ENCODE measurements at places on chromosomes 16 and 17.
A peak's percentile ranks its signal among the peaks of the same experiment; 100 is the strongest.

DNA sequence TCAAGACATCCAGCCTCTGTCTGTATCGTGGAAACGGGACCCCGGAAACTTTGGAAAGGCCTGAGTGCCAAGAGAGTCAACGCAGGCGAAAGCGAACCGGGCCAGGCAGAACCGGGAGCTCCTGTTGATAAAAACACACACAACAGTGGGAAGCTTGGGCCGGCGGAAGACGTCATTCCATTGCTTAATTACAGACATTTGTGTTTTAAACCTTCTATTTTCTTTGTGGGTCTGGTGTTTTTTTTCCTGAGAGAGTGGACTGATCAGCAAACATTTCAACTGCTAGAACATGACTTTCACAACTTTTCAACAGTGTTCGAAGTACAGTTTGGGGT, 878 bp upstream of the RNF157 start:
- DNase-seq: no peak

DNA sequence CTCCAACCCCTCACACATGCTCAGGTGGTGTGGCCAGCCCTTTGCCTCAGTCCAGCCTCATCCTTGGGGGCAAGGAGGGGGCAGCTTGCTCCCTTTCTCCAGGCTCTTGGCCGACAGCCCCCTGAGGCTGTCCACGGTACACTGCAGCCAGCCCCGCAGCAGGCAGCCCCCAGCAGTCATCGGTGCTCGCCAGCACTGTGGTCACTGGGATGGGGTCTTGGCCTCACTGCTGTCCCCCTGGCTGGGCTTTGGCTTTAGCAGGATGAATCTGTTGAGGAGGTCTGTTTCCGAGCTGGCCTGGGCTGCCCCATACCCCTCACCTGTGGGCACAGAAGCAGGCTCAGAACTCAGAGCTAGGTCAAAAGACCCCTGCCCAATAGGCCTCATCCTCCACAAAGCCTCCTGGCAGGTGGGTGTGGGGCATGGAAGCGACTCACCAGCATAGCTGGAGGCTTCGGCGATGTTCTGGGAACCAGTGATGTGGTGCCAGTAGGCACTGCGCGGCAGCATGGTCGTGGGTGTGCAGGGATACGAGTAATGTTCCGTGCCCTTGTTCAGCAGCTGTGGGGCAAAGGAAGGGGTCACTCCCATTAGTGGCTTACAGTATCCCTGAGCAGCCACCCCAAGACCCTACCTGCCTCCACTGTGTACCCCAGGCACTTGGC, 10.8 kb downstream of the POLR2C start:
- no peak for DNase-seq

GRCh38 chr17:78357177-78357586, 2.7 kb downstream of the SOCS3 start:
- peak; percentile 76 for DNase-seq

GRCh38 chr16:68351991-68352431, 41.2 kb downstream of the PRMT7 start:
- no peak for DNase-seq

- DNase-seq: no peak
Measured at GRCh38 chr16:55555436-55555835, 11.0 kb upstream of the CAPNS2 start.

- no peak for DNase-seq
Measured at GRCh38 chr16:69293401-69293800, 17.7 kb upstream of the VPS4A start.

DNA sequence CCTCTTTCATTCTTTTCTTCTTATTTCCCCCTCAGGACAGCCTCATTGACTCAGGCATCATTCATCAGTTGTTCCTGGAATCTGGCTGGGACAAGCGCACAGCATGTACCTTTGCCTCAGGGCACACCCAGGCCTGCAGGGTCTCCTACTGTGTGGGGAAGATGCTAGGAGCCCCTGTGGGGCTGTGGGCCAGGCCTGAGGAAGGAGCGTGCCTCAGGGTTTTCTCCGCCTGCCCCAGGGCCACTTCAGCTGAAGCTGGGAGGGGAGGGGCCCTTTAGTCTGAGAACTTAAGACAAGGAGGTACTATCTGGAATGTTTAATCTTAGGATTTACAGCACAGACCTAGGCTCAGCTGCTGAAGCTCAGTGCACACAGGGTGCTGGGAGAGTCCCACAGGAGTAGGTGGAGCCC, 7.9 kb downstream of the ELMO3 start:
- no peak for DNase-seq

DNA sequence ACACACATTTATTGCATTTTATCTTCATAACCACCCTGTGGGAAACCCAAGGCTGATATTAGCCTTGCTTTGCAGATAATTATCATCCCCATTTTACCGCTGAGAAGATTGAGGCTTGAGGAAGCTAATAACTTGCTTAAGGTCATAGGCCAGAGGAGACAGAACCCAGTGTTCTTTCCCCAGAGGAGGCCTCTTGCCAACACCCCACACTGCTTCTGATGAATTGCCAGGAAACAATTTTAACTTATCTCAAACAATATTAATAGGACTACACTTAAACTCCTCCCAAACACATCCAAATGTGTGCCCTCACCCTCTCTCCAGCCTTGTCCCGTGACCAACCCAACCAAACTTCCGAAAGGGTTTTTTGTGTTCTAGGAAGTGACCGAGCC, 2.1 kb upstream of the SPG7 start:
- no peak for DNase-seq

- DNase-seq: no peak
Measured at GRCh38 chr17:55649957-55650597, 72.6 kb downstream of the TMEM100 start.

DNA sequence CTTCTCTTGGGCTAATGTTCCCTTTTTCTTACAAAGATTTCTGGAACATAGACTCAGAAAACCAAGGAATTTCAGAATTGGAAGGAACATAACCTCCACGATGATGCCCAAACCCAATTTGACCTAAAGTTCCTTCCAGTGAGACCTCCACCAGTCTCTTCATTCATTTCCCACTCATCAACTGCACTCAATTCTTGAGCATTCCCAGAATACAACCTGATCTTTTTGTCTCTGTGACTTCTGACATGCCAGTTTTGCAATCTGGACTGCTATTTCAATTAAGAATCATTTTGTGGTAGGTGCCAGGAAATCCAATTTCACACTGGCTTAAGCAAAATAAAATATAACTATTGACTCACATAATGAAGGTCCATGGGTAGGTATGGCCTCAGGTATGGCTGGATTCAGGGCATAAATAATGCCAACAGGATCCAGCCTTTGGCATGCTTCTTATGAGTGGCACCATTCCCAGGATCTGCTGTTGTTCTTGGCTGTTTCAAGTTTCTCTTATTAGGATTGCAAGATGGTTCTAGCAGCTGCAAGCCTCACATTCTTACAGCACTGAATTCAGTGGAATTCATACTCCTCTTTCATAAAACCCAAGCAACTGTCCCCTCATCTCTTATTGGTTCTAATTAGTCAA, 184.3 kb downstream of the HS3ST4 start:
- peak; percentile 64 for DNase-seq

GRCh38 chr16:1917665-1918350, 407 bp downstream of the HS3ST6 start:
- DNase-seq: no peak

DNA sequence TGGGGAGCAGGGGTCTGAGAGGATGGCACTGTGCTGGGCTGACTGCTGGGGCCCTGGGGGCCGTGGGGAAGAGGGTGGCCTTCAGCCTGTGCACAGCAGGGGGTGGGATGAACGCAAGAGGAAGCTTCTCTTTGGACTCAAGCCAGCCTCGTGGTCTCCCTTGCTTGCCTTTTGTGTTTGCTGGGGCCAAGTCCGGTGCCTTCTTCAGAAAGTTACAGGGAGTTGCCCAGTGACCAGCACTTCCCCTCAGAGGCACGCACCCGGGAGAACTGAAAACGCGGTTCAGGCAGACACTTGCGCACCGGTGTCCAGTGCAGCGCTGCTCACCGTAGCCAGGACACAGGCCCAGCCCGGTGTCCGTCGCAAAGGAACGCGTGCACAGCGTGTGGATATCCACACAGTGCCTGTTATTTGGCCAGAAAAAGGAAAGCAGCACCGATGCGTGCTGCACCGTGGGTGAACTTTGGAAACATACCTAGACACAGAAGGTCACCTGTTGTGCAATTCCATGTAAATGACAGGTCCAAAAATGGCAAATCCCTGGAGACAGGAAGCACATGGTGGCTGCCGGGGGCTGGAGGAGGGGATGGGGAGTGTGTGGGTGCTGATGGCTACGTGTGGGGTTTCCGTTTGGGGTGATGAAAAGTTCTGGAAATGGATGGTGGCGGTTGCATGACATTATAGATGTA, 29.4 kb upstream of the NUDT16L1 start:
- DNase-seq: peak; percentile 56

GRCh38 chr17:7486181-7486580, 2.0 kb downstream of the POLR2A start:
- no peak for DNase-seq

GRCh38 chr16:28846933-28847273, 755 bp upstream of the TUFM start:
- no peak for DNase-seq

- no peak for DNase-seq
Measured at GRCh38 chr17:44935116-44935515, 12.5 kb downstream of the KIF18B start.

- no peak for DNase-seq
Measured at GRCh38 chr16:83698964-83699363, 108.8 kb upstream of the HSBP1 start.

- DNase-seq: no peak
Measured at GRCh38 chr17:21124086-21124485, 2.7 kb upstream of the DHRS7B start.

- DNase-seq: peak; percentile 23
Measured at GRCh38 chr17:82960419-82961271, 118.8 kb upstream of the METRNL start.

- no peak for DNase-seq
Measured at GRCh38 chr16:52456368-52456767, 90.6 kb downstream of the TOX3 start.

DNA sequence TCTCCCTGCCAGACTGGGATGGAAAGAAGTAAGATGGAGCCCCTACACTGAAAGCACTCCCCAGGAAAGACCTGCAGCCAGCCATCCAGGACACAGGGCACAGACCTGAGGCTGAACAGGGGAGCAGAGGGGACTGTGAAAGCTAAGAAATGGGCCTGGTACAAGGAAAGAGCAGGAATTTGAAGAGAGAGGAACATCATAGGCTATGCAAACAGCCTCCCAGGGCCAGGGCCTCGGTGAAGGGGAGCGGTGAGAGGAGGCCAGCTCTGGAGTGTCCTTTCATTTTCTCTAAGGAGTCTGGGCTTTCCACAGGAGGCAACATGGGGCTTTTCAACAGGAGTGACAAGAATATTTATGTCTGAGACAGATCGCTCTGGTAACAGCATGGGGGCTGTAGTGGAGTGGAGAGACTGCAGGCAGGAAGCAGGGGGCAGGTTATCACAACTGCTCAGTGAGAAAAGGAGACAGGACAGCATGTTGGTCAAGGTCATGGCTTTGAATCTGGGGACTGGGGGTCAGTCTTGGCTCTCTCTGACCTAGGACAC, 50.1 kb downstream of the TOM1L2 start:
- DNase-seq: no peak

GRCh38 chr16:5516115-5516514, 418.5 kb upstream of the EEF2KMT start:
- no peak for DNase-seq

DNA sequence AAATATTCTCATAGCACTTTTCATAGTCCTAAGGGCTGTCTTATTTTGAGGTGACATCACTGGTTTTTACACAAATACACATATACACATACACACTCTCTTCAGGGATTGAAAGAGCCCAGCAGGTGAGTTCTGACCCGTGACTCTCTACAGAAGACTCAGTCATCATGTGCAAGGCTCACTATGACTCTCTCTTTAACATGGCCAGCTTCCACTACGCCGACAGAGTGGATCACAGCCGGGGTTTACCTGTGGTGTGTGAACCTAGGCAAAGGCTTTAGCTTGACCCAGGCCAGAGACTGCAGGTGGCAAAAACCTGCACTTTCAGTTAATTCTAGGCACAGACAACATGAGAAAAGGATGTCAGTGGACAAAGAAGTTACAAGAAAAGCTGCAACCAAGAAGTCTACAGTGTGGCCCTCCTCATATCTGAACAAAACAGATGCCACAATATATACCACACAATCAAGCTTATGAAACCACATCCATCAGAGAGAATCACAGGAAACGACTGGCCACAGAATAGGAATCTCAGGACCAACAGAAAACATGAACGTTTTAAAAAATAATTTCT, 56.5 kb downstream of the CYTH1 start:
- no peak for DNase-seq

- no peak for DNase-seq
Measured at GRCh38 chr16:17457997-17458396, 12.8 kb downstream of the XYLT1 start.

- DNase-seq: peak; percentile 64
Measured at GRCh38 chr17:74812109-74813009, 36.2 kb upstream of the NAT9 start.

- peak; percentile 98 for DNase-seq
Measured at GRCh38 chr16:30658731-30659506, 688 bp downstream of the FBRS start.

DNA sequence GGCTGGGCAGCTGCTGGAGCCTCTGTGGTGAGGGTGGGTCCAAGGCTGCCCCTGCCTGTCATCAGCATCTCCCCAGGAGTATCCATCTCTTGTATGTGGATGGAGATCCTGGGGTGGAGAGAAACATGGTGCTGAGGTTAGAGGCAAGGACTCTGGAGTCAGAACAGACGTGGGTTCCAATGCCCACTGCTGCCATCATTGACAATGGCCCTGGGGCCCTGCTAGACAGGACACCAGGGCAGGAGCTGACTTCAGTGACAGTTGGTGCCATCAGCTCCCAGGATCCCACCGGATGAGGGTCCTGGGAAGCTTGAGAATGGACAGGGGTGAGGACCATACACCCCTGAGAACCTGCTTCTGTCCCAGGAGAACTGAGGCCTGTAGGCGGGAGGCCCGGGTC, 15.6 kb downstream of the MYLK3 start:
- no peak for DNase-seq

GRCh38 chr17:27264068-27264812, 29.7 kb upstream of the WSB1 start:
- no peak for DNase-seq

DNA sequence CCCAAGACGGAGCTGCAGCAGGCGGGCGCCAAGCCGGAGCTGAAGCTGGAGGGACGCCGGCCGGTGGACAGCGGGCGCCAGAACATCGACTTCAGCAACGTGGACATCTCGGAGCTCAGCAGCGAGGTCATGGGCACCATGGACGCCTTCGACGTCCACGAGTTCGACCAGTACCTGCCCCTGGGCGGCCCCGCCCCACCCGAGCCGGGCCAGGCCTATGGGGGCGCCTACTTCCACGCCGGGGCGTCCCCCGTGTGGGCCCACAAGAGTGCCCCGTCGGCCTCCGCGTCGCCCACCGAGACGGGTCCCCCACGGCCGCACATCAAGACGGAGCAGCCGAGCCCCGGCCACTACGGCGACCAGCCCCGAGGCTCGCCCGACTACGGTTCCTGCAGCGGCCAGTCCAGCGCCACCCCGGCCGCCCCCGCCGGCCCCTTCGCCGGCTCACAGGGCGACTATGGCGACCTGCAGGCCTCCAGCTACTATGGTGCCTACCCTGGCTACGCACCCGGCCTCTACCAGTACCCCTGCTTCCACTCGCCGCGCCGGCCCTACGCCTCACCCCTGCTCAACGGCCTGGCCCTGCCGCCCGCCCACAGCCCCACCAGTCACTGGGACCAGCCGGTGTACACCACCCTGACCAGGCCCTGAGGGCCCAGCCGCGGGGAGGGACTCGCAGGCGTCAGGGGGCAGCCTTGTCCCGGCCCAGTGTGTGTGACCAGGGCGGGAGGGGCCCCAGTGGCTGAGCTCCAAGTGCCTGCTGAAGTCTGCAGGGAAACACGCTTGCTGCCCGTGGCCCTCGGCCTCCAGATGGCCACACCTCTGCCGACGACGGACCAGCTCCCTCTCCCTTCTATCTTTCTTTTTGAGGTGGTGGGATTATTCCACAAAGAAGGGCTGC, 3.4 kb downstream of the SOX8 start:
- DNase-seq: no peak

All from left hindlimb (tissue), 1 donor.